ENCODE measurements at places on chromosomes 1 and 21.
A peak's percentile ranks its signal among the peaks of the same experiment; 100 is the strongest.

GRCh38 chr1:151864411-151864810 lies 10.9 kb upstream of the THEM5 start:
- DNase-seq: no peak

- peak; percentile 68 for DNase-seq
Measured at GRCh38 chr1:183600136-183600535, 9.9 kb upstream of the NCF2 start.

DNA sequence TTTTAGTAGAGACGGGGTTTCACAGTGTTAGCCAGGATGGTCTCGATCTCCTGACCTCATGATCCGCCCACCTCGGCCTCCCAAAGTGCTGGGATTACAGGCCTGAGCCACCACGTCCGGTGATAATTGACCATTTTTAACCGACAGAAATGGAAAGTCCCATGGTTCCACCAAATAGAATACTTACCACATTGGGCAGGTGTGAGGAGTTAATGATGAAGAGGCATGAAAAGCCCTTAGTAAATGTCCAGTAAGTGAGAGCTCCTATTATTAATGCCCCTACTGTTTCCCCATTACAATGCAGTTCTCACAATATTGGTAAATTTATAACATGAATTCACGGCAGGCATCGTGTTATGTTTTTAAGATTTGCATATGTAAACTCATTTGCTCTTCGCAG lies 8.1 kb upstream of the GCLM start:
- no peak for DNase-seq

DNA sequence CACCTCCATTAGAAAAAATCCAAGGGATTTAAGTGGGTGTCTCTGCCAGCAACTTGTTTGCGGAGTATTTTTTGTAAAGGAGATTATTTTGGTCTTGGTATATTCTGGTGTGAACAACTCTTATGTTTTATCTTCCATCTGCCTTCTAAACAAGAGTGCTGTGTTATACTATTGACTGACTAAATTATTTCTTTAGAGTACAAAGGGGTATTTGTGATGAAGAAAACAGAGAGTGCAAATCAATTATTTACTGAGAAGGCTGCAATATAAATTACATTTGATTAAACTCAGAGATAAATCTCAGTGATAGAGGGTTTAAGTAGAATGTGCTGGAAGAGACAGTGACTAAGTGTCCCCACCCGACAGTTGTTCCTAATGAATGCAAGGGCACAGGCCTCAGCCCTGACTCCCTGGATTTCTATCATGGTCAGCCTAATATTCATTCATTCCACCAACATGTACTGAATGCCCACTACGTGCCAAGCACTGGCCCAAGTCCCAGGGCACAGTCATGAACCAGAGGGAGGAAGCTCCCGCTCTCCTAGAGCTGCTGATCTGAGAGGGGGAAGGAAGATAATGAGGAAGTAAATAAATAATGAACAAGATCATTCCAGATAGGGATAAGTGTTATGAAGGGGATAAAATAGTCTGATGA lies 196.9 kb upstream of the C8B start:
- no peak for DNase-seq

- no peak for DNase-seq
Measured at GRCh38 chr1:73161418-73161817, 879.1 kb upstream of the NEGR1 start.

DNA sequence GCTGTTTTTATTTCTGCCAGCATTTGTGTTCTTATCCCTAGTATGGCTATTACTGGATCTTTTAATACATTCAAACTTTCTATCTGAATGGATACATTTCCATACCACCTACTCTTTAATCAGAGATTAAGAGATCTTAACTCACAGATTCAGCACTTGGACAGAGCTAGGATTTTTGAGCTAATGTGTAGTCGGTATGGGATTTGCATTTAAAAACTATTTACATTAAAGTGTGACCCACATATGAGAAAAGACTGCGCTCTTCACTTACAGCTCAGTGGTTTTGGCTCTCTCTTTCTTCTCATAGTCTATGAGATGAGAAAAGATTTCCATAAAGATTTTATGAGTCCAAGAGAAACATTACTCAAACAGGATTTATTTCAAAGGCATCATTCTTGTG lies 16.4 kb downstream of the HMGB4 start:
- peak; percentile 66 for DNase-seq

GRCh38 chr1:225617479-225617878 lies 35.4 kb downstream of the ENAH start:
- peak; percentile 13 for DNase-seq

- DNase-seq: no peak
Measured at GRCh38 chr1:7584643-7585042, 186.5 kb upstream of the VAMP3 start.

GRCh38 chr1:104266612-104267011 lies 516.9 kb downstream of the AMY1C start:
- no peak for DNase-seq

DNA sequence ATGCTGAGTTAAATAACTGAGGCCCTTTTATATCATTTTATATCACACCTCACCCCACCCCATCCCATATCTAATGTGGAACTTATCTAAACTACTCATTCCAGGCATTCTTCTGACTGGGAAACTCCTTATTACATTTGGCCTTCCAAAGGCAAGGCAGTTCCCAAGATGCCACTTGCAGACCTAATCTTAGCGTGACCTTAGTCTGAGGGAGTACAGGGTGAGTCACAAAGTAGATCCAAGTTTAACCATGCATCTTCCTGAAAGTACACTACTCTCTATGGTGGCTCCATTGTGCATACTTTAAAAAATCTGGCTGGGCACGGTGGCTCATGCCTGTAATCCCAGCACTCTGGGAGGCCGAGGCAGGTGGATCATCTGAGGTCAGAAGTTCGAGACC lies 353.6 kb upstream of the C1orf87 start:
- no peak for DNase-seq

DNA sequence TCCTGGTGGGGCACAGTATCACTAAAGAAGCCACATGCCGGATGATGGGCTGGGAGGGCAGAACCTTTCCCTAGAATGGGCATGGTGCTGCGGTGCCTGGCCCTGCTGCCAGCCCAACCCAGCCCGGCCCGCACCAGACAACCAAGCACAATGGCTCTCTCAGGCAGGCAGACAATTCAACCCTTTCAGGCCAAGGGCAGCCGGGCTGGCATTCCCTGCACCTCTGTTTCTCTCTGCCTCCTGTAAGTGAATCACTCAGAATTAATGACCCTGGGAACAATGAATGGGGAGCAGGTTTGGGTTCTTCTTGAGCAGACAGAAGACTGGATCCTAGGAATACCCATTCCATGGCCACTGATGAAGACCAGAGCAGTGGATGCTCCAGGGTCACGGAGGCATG lies 41.0 kb upstream of the IFFO2 start:
- DNase-seq: no peak
